ENCODE measurements at places on chromosomes 11 and 22.

DNA sequence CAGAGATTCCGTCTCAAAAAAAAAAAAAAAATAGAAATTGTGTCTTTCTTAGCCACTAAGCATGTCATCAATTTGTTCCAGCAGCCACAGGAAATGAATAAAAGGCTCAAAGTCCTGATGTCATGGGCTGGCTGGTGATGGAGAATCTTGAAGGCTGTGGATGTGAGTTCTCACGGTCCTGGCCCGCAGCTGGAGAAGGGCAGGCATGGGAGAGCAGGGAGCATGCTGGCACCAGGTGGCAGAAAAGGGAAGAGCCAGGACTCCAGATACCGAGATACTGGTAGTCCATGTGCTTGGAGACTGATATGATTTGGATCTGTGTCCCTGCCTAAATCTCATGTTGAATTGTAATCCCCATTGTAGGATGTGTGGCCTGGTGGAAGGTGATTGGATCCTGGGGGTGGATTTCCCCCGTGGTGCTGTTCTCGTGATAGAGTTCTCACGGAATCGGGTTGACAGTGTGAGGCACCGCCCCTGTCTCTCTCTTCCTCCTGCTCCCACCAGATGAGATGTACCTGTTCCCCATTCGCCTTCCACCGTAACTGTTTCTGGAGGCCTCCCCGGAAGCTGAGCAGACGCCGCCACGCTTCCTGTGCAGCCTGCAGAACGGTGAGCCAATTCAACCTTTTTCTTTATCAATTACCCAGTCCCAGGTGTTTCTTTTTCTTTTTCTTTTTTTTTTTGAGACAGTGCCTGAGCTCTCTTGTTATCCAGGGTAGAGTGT is 18.1 kb downstream of the MRGPRD start:
- no peak for DNase-seq

GRCh38 chr11:12507391-12507790 is 130.0 kb downstream of the PARVA start:
- DNase-seq = no peak

GRCh38 chr22:46346680-46347405 is 11.3 kb downstream of the TRMU start:
- no peak for DNase-seq

DNA sequence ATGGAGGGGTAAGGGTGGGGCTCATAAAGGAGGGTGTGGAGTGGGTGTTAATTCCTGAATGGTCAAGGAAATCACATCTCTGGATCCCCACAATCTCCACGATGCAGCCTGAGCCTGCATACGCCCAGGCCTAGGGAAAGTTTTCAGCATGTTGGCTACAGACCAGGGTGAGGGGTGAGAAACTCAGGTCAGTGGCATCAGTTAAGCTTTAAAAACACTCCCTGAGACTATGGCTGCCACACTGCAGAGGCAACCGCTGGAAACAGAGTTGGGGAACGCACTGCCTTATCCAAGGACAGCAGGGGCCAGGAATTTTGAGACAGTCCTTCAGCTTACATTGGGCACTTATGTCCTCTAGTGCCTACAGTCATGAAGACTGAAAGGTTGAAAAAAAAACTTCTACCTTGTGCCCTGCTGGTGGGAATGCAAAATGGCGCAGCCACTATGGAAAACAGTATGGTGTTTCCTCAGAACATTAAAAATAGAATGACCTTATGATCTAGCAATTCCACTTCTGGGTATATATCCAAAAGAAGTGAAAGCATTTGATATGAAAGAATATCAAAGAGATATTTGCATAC is 19.7 kb downstream of the DKK3 start:
- no peak for DNase-seq

DNA sequence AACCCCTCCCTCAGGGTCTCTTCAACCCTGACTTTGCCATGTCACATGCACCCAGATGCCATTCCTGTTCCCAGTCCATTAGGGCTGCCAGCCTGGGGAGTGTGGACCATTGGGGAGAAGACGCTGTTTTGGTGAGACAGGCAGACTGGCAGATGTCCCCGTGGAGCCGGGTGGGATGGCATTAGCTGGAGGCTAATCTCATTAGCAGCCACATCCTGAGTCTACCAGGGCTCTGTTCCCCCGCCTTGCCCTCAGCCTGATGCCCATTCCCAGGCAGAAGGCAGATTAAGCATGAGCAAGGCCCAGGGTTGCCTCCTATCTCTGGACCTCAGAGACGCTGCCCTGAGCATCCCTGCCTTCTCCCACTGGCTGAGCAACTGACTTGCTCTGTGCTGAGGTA is 46.4 kb upstream of the ALX4 start:
- no peak for DNase-seq

- DNase-seq = no peak
Observed at GRCh38 chr11:44404301-44404700, 94.4 kb upstream of the ALX4 start.

DNA sequence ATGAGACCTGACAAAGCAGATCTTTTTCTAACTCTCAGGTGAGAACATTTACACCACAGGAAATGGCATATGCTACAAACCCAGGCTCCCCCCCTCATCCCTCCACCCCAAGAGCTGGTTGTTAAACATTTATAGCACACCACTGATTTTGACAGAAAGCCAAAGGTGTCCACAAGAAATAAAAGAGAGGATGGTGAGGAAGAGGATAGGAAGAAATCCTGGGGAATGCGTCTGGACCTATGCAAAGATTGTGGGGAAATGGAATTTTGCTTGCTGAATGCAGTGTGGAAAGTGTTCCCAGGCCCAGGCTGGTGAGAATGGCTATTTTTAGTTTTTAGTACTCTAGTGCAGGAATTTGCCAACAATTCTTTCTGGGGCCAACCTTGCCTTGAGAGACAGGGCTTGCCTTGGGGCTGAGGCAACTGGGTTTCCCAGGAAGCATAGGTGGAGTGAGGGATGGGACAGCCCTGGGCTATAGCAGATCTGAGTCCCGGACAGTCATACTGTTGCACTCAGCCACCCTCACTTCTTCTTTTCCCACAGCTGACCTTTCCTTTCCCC is 163.9 kb downstream of the ADAMTS15 start:
- no peak for DNase-seq

- DNase-seq = peak; percentile 43
Observed at GRCh38 chr11:57230791-57231538, 6.1 kb downstream of the APLNR start.

- no peak for DNase-seq
Observed at GRCh38 chr22:32608494-32608893, 133.9 kb downstream of the FBXO7 start.

GRCh38 chr11:132289590-132290256 is 919.3 kb downstream of the NTM start:
- DNase-seq = no peak

- DNase-seq = no peak
Observed at GRCh38 chr11:20964985-20965384, 295.6 kb downstream of the NELL1 start.

DNA sequence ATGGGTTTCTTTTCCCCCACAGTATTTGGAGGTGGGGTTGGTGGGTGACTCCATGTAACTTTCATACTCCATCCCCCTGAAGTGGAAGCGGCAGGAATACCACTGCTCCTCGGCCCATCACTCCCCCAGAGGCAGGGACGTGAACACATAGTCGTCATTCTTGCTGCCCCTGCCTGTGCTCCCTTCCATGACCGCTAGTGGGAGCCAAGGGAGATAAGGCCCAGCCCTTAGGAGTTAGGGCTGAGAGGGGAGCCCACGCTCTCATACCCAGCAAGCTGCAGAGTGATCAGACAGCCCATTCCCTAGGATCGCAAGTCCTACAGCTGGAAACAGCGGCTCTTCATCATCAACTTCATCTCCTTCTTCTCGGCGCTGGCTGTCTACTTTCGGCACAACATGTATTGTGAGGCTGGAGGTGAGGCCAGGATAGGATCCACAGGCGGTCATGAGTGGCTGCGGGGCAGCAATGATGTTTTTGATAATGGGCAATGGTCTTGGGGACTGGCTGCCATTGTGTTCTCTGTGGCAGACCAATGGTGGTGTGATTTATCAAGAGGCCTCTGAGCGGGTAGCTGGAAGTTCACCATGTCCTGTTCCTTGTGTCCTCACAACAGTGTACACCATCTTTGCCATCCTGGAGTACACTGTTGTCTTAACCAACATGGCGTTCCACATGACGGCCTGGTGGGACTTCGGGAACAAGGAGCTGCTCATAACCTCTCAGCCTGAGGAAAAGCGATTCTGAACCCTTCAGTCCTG is 15.9 kb downstream of the RHOG start:
- peak; percentile 90 for DNase-seq

DNA sequence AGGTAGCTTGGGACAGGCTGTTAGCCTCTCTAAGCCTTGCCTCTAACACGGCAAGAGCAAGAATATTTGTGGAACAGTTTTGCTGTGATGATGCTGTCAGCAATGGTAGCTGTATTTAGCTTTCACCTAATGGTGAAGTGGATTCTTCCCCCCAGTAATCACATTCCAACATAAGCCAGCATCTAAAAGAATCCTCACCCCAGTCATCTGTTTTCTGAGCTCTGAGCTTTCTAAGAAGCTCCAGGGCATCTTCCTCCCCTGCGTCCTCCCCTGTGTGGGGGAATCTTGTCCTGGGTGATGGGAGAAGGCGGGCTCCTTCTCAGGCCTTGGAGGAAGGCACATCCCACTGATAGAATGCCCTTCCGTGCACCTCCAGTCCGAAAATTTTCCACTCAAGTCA is 367.6 kb downstream of the BRD1 start:
- no peak for DNase-seq

- DNase-seq = no peak
Observed at GRCh38 chr11:102367364-102367763, 20.4 kb downstream of the BIRC2 start.

- DNase-seq = no peak
Observed at GRCh38 chr22:22761963-22762772, 117.8 kb downstream of the GGTLC2 start.

DNA sequence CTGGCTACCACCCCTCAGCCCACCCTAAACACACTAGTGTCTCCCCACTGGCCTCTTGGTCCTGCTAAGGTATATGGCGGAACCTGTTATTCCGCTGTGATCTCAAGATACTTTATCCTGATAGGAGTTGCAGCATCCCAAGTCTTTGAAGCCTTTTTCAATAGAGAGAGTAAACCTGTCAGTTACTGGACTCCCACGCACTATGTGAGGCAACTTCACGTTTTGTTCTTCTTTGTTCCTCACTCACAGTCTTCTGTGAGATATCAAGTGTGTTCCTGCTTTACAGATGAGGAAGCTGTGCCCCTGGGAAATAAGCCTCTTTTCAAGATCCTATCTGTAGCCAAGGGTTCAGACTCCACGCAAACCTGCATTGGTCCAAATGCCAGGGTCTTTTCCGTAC is 127.8 kb downstream of the MYO18B start:
- DNase-seq = no peak

DNA sequence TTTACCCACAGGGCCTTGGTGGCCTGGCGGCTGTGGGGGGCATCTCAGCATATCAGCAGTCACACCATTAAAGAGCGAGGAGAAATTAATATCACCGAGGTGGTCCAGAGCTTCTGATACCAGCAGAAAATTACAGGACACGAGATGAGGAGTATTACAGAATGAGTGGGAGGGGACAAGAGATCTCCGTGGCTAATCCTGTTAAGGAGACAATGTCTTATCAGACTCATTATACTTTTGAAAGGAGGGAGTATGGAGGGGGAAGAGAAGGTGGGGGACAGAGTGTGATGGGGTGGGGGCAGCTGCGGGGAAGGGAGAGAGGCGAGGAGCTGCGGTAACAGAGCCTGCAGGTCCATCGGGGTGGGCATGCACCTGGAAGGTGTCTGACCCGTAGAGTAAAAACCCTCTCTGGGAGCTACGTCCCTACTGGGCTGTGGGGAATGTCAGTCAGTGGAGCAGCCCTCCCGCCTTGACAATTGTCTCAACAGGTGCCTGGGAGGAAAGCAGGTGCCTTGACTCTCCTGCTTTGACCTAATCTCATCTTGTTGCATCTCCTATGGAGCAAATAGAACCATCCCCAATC is 224.2 kb downstream of the CEP164 start:
- DNase-seq = no peak

DNA sequence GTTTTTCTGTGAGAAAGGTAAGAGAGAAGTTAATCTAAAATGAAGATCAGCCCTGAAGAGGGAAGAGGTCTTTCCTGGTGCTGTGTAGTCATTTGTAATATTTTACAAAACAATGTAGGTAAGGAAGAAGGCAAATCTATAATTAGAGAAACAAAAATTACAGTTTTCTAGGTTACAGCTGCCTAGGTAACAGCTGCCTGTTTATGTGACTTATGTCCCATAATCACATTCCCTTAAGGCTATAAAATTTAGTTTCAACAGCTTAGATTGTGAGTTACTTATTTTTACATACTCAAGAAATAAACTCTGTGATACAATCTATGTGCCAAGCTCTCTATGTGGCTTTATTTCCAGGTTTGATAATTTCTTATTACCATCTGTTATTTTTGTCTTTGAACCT is 19.8 kb downstream of the LUZP2 start:
- DNase-seq = no peak

DNA sequence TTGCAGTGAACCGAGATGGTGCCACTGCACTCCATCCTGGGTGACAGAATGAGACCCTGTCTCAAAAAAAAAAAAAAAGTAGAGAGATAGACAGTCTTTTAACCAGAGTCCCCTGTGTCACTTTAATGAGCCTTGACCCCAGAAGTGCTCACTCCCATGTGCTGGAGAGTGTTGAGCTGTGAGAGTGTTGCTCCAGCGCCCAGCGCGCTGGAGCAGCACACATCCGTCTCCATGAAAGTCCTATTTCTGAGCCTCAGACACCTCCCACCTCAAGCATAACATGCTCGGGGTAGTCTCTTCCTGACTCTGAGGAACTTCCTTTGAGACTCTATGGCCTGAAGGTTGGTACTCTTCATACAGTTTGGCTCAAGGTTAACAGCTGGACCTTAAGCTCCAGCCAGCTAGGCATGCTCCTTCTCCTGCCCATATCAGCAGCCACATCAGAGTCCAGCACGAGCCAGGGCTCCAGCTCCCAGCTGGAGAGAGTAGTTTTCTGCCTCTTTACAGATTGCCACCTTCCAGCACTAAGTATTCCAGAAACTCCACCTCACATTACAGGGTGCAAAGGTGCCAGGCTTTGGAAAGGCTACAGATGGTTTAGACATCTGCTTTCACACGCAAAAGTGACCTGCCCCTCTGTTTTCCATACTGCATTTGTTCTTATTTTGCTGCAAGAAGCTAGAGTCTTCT is 29.4 kb upstream of the UBASH3B start:
- DNase-seq = no peak

- no peak for DNase-seq
Observed at GRCh38 chr11:12403122-12403996, 26.0 kb downstream of the PARVA start.

DNA sequence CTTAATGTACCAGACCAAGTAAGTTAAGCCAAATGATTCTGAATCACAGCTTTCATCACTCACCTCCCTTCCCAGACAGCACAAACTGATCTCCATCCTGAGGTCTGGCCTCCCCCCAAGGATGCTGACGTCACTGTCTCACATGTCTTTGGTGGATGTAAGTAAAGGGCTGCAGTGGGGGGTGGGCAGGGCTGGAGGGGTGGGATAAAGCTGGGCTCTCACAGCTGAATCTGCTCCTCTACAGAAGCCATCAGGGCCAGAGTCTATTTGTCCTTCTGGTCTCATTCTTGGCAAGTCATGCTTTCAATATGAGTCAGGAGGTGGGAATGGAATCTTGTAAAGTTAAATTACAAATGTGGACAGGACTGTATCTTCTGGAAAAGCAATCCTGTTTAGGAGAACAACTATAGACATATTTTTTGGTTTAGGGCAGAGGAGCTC is 32.7 kb downstream of the P4HA3 start:
- DNase-seq = peak; percentile 13
